Muscle of leg (tissue), 16 donors: ENCODE measurements at places on chromosomes 5 and 9.
A peak's percentile ranks its signal among the peaks of the same experiment; 100 is the strongest.

- no peaks in the 10 kb centered on the region for H3K27me3 ChIP-seq
- DNase-seq: peak; percentile 10
- no peaks in the 10 kb centered on the region for H3K4me1 ChIP-seq
- no peak overlapping the region for H3K27ac ChIP-seq
These were observed 207.6 kb downstream of the CETN3 start for GRCh38 chr5:90201923-90202322.

DNA sequence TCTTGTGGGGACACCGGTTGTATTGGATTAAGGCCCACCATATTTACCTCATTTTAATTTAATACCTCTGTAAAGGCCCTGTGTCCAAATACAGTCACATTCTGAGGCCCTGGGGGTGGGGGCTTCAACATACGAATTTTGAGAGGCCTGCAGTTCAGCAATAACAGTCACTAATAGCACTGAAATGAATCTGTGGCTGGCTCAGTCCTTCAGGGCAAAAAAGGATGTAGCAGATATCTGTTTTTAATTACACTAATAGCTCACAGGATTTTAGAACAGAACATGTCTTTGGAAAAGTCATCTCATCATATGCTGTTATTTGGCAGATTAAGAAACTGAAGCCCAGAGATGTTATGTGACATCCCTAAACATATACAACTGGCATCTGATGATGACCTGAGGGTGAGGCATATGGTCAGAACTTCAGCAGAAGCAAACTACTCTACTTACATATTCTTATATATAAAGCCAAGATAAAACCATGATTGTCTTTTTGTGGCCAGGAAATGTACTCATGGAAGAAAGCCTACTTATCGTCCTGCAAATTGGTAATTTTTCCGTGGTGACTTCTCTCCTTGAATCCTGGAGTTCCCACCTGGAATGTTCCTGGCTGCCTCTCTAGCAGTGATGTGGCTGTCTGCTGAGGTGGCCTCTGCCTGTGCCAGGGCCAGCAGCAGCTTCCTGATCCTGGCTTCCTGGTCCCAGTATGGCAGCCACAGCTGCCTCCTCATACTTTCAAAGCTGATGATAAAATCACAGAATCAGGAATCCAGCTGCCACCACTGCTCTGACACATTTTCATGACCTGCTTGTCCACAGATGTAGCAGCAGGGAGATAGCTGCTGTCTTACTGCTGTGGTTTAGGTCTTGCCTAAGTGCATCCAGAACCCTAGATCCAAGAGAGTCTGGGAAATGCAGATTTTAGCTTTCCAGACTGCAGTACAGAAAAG, 72.1 kb upstream of the ANKRD55 start:
- no peaks in the 10 kb centered on the region for H3K4me1 ChIP-seq
- H3K27me3 ChIP-seq: no peaks in the 10 kb centered on the region
- no peak for DNase-seq
- no peak overlapping the region for H3K4me3 ChIP-seq
- no peak overlapping the region for H3K27ac ChIP-seq
- no peaks in the 10 kb centered on the region for H3K36me3 ChIP-seq

DNA sequence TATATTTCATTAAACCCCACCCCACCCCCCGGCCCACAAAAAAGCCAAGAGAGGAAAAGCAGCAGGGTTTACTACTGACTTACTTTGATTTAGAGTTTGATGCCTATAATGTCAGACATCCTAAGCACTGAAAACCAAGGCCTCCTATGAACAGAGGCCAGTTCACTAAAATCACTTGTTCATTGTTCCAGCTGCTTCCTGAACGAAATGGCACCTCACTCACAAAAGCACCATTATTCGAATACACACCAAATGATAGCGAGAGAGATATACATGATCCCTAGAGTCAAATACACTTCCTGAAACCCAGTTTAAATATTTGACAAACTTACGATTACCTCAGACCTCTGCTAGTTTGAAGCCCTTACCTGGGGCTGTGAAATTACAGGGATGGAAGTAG, 66.6 kb downstream of the LPAR1 start:
- no peaks in the 10 kb centered on the region for H3K27me3 ChIP-seq
- no peaks in the 10 kb centered on the region for H3K4me1 ChIP-seq
- no peak for DNase-seq
- H3K4me3 ChIP-seq: no peak overlapping the region

DNA sequence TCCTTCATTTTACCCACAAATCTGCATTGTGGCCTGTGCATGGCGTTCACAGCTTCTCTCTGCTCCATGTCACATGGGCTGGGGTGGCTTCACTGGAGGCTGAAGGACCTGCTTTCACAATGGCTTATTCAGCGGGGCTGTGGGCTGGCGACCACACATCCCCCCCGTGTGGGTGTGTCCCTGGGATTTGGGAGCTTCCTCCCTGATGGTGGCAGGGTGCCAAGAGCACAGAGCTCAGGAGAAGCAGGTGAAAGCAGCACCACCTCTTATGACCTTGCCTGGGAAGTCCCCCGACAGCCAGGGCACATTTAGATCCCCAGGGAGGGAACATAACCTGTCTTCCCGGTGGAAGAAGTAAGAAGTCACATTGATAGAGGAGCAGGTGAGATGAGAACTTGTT, 5.0 kb upstream of the MED10 start:
- DNase-seq: no peak
- H3K4me3 ChIP-seq: no peak overlapping the region
- no peaks in the 10 kb centered on the region for H3K36me3 ChIP-seq
- H3K27ac ChIP-seq: no peak overlapping the region

- no peak for DNase-seq
- no peak overlapping the region for H3K4me3 ChIP-seq
- H3K36me3 ChIP-seq: no peaks in the 10 kb centered on the region
- H3K4me1 ChIP-seq: no peaks in the 10 kb centered on the region
- no peak overlapping the region for H3K27ac ChIP-seq
- H3K27me3 ChIP-seq: no peaks in the 10 kb centered on the region
These were observed 105.2 kb upstream of the SLC28A3 start for GRCh38 chr9:84445737-84446136.

- H3K4me1 ChIP-seq: no peaks in the 10 kb centered on the region
- no peak overlapping the region for H3K4me3 ChIP-seq
- H3K27ac ChIP-seq: no peak overlapping the region
- no peak for DNase-seq
- H3K27me3 ChIP-seq: no peaks in the 10 kb centered on the region
- no peaks in the 10 kb centered on the region for H3K36me3 ChIP-seq
These were observed 307.3 kb upstream of the IRX1 start for GRCh38 chr5:3288325-3288724.

DNA sequence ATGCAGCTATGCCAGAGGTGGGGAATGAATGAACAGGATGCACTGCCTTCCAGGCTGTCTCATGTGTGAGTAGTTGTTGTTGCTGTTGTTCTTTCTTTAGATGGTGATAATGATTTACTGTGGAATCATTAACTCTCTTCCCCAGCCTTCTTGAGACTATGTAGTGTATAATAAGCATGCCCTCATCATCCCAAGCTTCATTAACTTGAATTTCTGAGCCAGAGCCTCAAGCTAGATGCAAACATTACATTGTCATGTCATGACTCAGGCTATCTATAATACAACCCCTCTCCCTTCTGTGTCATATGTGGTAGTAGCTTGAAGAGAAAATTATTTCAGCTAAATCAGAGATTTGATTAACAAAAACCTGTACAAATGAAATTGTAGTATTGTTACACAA, 10.0 kb upstream of the ADAMTSL1 start:
- H3K4me3 ChIP-seq: no peak overlapping the region
- no peak overlapping the region for H3K27ac ChIP-seq
- H3K4me1 ChIP-seq: no peaks in the 10 kb centered on the region
- H3K36me3 ChIP-seq: no peaks in the 10 kb centered on the region
- H3K27me3 ChIP-seq: no peaks in the 10 kb centered on the region

GRCh38 chr5:168807287-168807686, 228.1 kb upstream of the PANK3 start:
- DNase-seq: peak; percentile 78
- H3K4me1 ChIP-seq: peaks cover 2% of the 10 kb centered on the region
- H3K27me3 ChIP-seq: peaks cover 6% of the 10 kb centered on the region
- H3K27ac ChIP-seq: no peak overlapping the region
- no peaks in the 10 kb centered on the region for H3K36me3 ChIP-seq
- no peak overlapping the region for H3K4me3 ChIP-seq

DNA sequence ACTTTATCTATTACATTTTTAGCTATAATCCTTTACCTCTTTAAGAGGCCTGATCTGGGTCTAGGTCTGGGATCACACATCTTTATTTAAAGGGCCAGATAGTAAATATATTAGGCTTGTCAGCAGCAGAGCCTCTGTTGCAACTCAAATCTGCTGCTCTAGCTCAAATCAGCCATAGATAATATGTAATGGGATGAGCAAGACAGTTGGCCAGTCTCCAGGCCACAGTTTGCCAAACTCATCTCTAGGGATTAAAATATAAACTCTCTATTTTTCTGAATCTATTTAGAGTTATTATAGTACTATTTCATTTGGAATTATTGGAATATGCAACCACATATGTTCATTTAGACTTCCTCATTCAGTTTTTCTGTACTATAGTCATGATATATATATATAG, 115.9 kb upstream of the MINAR2 start:
- no peak overlapping the region for H3K27ac ChIP-seq
- no peak overlapping the region for H3K4me3 ChIP-seq

DNA sequence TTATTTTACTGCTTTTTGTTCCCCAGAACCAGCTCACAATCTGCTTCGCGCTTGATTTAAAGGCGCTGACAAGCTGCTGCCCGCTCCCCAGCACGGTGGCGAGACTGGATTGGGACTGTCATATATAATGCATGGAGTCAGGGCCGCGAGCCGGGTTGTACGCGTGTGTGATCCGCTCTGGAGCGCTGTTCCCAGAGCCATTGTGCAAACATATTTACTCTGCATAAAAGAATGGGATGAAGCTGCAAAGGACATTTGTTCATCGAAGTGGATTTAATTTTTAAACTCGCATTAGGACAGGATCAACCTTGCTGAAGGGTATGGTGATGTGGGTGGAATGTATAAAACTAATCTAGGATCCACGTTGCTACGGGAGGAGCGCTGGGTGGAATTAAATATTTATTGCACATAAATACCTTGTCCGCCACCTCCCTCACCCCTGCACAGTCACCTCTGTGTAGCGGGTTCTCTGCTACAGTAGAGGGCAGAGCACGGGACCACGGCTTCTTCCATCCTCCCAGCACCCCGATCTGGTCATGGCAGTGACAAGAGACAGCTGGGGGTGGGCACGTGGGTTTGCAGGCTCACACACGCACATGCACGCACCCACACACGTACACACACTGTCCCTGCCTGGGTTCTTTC, 18.1 kb upstream of the FCN1 start:
- H3K4me3 ChIP-seq: no peak overlapping the region
- no peaks in the 10 kb centered on the region for H3K4me1 ChIP-seq
- no peaks in the 10 kb centered on the region for H3K36me3 ChIP-seq
- no peak overlapping the region for H3K27ac ChIP-seq

GRCh38 chr9:33144551-33144950, 22.6 kb downstream of the B4GALT1 start:
- no peak overlapping the region for H3K4me3 ChIP-seq
- no peaks in the 10 kb centered on the region for H3K27me3 ChIP-seq
- no peak for DNase-seq
- H3K36me3 ChIP-seq: no peaks in the 10 kb centered on the region

GRCh38 chr9:81408951-81409350, 280.4 kb downstream of the TLE1 start:
- no peaks in the 10 kb centered on the region for H3K36me3 ChIP-seq
- DNase-seq: no peak
- H3K4me3 ChIP-seq: no peak overlapping the region
- no peak overlapping the region for H3K27ac ChIP-seq
- no peaks in the 10 kb centered on the region for H3K4me1 ChIP-seq
- no peaks in the 10 kb centered on the region for H3K27me3 ChIP-seq

- H3K36me3 ChIP-seq: no peaks in the 10 kb centered on the region
- peaks cover 3% of the 10 kb centered on the region for H3K4me1 ChIP-seq
- DNase-seq: peak; percentile 40
- H3K27me3 ChIP-seq: no peaks in the 10 kb centered on the region
These were observed 396.9 kb downstream of the ENC1 start for GRCh38 chr5:74243634-74244033.

DNA sequence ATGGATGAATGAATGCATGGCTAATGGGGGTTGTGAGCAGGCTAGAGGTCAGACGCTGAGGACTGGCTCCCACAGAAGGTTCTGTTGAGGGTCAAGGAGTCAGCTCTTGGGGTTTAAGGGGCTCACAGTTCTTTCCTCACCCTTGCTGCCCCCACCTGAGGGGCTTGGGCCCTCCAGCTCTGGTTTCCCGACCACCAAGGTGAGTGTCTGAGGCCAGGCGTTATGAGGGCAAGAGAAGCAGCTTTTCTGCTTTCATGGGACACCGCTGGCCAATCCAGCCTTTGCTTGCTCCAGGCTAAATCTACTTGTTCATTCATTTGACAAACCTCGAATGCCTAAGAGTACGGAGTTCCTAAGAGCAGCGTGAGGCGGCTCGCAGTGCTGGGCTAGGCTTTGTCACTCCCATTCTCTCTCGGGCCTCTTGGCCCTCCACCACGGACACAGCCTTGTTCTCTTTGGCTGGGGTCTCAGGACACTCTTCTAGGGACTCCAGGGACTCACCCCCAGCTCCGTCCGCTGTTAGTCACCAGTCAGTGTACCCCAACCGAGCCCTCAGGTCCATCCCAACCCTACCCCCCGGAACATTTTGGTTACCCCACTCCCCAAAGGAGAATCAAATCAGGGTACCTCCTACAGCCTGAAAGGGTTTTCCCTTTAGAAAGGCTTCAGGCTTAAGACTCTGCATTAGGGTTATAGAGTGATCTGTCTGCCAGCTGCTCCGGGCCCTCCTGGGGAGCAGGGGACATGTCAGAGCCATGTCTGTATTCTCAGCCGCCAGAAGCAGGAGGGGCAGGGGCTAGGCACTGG, 210.1 kb upstream of the MVB12B start:
- H3K27me3 ChIP-seq: peaks cover 15% of the 10 kb centered on the region
- no peaks in the 10 kb centered on the region for H3K36me3 ChIP-seq
- no peaks in the 10 kb centered on the region for H3K4me1 ChIP-seq
- H3K4me3 ChIP-seq: no peak overlapping the region
- no peak for DNase-seq

GRCh38 chr9:72254901-72255545, 105.8 kb downstream of the GDA start:
- no peaks in the 10 kb centered on the region for H3K36me3 ChIP-seq
- peak; percentile 3 for DNase-seq
- H3K27me3 ChIP-seq: no peaks in the 10 kb centered on the region
- H3K4me3 ChIP-seq: no peak overlapping the region
- H3K27ac ChIP-seq: no peak overlapping the region

- peaks cover 35% of the 10 kb centered on the region for H3K4me1 ChIP-seq
- no peak for DNase-seq
- H3K36me3 ChIP-seq: peaks cover 6% of the 10 kb centered on the region
- no peak overlapping the region for H3K27ac ChIP-seq
These were observed 136.0 kb downstream of the SCAMP1 start for GRCh38 chr5:78496373-78496772.

- no peak overlapping the region for H3K27ac ChIP-seq
These were observed 40.3 kb downstream of the KIAA1958 start for GRCh38 chr9:112526973-112527372.
